ENCODE measurements at places on chromosomes 5 and 9. TPM values are rescaled to one million over a fixed set of nuclear protein-coding genes. Genes with fewer than 3 reads are reported as not detected.
A peak's percentile ranks its signal among the peaks of the same experiment; 100 is the strongest.

Gene SHOC1
- total RNA-seq = not detected

Gene ACOT12
- not detected for total RNA-seq

DNA sequence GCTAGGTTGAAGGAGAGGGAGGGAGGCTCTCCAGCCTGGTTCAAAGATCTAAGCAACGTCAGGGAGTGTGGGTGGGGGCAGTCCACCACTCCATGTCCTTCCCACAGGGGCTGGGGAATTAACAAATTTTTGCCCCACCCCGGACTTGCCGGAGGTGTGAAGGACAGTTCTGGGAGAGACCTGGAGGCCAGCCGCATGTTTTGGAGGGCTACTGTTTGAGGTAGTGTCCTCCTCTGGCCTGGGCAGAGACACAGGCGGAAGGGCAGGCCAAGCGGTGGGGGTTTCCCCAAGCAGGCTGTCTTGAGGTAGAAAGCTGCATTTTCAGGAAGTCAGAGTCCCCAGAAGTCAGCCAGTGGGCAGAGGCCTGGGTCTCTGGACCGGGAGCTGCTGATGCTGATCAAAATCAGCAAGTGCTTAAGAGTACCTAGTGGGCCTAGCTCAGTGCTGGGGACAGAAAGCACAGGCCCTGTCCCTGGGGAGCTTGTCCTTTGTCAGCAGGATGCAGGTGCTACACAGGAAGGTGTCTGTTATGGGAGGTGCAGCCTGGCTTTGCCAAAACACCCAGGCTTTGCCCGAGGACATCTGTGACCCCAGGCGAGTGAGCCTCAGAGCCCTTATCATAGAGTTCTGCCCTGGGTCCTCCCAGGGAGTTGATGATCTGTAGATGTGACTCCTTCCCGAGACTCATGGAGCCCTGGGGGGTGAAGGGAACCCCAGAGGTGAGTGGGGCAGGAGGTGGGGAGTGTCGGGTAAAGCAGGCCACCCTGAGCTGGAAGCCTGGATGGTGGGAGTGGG, 18.5 kb downstream of the JADE2 start:
- DNase-seq = no peak

Gene DUSP1
- 67.7 TPM for total RNA-seq

- no peak for DNase-seq
Measured at GRCh38 chr5:137141779-137142178, 357.3 kb downstream of the SPOCK1 start.

- DNase-seq = peak; percentile 51
Measured at GRCh38 chr9:130453487-130453886, 8.7 kb downstream of the ASS1 start.

DNA sequence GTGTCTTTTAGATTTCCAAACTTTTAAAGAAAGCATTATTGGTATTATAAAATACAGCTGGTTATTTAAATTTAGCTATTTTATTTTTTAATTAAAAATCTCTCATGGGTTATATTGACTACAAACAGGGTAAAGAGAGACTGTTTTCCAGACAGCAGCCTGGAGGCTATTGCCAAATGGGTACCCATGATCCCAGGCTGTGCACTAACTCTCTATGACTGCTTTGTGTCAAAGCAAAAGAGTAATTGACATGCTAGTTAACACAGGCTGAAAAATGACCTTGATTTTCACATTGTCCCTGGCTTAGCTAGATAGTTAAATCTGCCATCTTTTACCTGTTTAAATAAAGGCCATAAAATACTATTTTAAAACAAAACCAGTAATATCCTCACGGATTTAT, 589.7 kb downstream of the ANXA1 start:
- DNase-seq = no peak

GRCh38 chr9:90919883-90920282, 118.3 kb downstream of the SYK start:
- DNase-seq = no peak

Gene PALM2AKAP2
- total RNA-seq = 27.4 TPM

GRCh38 chr5:112388739-112389138, 30.3 kb downstream of the EPB41L4A start:
- no peak for DNase-seq

DNA sequence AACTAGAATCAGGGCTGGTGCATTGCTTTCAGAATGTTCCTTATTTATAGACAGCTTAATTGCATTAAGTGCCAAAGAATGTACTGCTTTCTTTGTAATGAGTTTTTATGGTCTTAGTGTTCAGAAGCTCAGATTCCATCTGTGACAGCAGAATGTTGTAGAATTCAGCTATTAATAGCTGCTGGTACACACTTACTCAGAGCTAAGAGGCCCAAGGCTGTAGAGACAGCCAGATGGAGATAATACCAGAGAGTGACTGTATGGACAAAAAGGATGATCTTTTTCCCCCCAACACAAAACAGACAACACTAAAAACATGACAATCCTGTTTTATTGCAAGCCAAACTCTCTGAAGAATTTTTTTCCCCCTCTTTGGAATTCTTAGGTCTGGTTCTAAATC, 50.2 kb downstream of the PPP2R2B start:
- no peak for DNase-seq

- no peak for DNase-seq
Measured at GRCh38 chr5:115623658-115624057, 2.2 kb downstream of the TMED7 start.
